Frontal cortex (tissue), 4 donors: ENCODE measurements at places on chromosomes 4 and X. TPM values are rescaled to one million over a fixed set of nuclear protein-coding genes. Genes with fewer than 3 reads are reported as not detected.

Gene SOD3
- total RNA-seq, result not detected

Gene AIFM1
- 11.4 TPM for total RNA-seq

DNA sequence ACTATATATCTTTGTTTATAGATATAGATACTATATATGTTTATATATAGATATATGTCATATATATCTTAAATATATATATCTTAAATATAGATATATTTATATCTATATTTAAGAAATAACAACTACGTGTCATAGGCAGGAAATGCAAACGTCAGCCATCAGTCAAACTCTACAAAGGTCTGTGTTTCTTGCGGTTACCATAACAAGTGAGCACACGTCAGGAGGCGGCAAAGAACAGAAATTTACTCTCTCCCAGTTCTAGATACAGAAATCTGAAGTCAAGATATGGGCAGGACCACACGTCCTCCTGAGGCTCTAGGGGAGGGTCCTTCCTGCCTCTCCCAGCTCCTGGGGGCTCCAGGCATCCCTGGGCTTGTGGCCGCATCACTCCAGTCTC, 6.5 kb downstream of the PLCXD1 start:
- no peak for DNase-seq

Gene PARM1
- total RNA-seq, result 7.3 TPM

- DNase-seq, result no peak
Observed at GRCh38 chr4:180225977-180226376, 2017.2 kb upstream of the TENM3 start.

DNA sequence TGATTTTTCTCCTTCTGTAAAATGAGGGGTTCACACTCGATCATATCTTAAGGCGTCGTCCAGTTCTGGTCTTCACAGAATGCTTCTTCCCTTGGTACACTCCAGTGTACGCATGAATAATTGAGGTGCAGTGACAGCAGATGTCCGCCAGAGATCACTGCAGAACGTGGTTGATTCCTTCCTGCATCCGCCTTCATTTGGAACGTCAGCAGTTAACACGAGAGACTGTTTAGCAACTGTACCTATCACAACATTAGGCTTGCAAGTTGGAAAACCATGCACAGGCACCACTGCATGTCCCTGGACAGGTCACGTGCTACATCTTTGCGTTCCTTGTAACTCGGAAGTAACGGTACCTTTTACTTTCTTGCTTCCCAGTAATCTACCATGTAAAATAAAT, 66.0 kb upstream of the GEMIN8 start:
- DNase-seq, result no peak

DNA sequence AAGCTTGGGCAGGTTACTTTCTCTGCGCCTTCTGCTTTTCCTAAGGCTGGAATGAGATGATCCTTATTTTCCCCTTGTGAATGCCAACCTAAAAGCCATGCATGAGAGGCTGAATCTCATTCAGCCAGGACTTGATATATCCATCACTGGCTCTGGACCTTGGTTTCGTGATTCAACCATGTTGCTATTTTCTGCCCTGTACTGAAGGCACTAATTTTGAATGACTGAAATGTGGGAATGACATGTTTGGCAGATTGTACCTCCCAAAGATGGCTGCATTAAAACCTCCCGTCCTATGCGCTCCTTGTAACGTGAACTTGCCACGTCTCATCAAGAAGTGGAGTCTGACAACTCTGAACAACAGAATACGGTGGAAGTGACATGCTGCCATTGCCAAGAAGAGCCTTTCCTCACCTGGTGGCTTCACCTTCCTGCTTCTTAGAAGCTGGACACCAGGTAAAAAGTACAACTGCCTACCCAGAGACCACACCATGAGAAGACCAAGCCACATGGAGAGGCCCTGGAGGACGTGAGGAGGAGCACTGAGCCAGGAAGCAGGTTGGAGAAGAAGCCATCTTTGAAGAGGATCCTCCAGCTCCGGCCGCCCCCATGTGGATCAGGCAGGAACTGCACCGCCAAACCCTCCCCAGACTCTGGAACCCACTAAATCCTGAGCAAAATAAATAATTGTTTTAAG, 174.5 kb downstream of the NSUN7 start:
- peak; percentile 46 for DNase-seq

DNA sequence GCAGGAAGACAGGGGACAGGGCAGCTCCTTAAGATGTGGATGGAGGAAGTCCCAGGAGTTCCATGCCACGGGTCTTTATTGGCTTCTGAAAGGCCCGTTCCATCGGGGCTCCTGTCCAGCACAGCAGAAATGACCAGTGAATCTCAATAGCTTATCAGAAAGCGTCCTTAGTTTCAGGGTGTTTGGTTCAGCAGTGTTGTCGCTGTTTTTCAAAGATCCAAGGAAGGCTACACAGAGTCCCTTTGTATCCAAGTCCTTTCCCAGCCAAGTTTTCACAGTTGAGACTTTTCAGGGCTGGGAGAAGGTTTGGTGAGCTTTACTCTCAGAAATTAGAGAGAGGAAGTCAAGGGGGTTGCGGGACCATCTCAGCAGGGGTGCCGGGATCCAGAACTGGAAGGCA, 5.0 kb upstream of the ZCCHC4 start:
- no peak for DNase-seq

DNA sequence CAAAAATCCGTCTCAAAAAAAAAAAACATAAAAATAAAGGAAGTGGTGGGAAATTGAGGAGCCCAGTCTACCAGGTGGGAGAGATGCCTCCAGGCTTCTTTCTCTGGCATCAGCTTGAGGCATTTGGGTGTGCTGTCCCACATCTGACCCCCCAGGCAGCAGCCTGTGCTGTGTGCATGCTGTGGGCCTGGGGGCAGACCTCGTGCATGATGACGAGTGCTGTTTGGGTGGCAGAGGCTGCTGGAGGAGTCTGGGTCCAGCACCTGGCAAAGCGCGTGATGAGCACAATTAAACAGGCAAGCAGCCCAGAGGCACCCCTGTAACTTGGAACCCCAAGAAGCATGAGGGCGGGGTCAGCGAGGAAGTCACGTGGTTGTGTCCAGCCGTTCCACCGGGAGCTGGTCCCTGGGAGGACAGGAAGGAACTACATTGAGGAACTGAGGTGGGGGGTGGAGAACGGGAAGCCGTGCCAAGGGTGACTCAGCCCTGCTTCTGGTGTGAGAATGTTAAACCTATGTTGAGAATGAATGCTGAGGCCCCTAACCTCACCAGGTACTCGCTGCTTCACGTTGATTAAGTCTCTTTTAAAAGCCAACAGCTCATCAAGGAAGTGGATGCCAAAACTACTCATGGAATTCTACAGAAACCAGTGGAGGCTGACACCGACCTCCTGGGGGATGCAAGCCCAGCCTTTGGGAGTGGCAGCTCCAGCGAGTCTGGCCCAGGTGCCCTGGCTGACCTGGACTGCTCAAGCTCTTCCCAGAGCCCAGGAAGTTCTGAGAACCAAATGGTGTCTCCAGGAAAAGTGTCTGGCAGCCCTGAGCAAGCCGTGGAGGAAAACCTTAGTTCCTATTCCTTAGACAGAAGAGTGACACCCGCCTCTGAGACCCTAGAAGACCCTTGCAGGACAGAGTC, 6.1 kb downstream of the TACC3 start:
- DNase-seq, result no peak

Gene CXCL6
- 0.41 TPM for total RNA-seq

DNA sequence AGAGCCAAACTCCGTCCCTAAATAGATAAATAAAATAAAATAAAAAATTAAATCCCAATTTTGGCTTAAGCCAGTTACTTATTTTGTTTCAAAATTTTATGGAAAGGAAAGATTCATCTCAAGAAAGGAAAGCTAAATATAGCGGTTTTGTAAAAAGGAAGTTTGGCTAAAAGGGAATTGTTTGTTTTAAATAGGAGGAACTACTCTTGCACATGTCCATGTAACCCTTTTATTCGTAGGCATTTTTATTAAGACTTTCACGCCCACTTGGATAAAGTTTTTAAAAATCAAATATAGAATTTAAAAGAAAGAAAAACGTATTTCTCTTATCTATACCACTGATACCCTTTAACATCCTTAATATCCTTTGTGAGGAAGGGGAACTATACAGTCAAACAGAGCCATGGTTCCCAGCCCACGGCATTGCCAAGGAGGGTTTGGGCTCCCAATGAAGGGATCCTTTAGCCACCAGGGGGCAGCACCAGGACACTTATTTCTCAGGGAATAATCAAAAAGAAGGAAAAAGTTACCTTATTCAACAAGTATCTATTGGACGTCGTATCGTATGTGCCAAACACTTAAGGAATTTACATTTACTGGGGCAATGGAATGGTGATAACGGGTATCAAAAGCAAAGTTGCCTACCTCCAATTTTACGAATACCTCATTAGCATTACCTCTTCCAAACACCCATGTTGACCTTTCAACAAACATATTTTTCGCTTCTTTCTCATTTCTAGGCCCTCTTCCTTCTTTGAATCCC, 27.7 kb downstream of the CDKN2AIP start:
- DNase-seq, result peak; percentile 72

DNA sequence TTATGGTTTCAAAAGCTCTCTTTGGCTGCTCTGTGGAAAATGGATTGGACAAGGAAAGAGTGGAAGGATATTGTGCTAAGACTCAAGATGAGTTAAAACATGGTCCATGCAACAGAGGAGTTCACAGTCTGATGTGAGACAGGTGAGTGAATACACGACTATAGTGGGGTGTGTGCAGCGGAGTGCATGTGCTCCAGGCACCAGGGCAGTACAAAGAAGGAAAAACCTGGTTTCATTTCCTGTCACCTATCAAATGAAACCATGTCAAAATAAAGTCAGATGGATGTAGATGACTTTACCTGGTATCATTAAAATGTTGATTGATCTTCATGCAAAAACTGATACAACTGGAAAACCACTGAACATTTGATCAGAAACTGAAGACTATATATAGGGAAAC, 241.0 kb upstream of the RASGEF1B start:
- no peak for DNase-seq

Gene SFRP2
- 0.82 TPM for total RNA-seq

GRCh38 chr4:4289055-4289454, 899 bp downstream of the LYAR start:
- no peak for DNase-seq
